ENCODE measurements at places on chromosomes 6 and 20.

GRCh38 chr20:50484271-50484976 is 25.8 kb upstream of the PTPN1 start:
- no peak for DNase-seq

DNA sequence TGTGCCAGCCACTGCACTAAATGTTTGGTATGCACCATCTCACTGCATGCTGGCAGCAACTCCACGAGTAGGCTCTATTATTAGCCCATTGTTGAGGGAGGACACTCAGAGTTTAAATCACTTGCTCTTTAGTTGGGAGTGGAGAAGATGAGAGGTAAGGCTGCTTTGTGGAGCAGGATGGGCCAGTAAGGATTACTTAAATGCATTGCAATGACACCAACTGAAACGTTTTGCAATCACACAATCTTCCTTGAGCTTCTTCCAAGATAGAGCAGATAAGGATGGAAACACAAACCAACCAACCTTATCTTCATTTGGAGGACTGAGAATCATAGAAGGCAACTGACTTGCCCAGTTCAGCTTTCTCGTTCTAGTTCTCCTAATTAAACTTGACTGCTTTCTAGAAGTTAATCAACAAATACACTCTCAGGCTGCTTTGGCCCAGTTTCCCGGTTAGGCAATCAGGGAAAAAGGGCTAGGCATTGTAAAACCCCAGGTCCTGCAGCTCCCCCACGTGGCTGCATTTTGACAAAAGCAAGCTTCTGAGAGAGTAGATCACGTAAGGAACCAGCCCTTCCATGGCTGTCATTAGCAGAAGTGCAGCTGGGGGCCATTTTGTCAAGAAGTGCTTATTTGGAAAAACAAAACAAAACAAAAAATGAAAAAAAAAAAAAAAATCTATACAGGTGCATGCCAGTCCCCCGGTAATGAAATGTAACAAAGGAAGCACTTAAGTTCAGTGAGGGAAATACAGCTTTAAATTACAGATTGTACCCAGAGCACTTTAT is 130.6 kb downstream of the BCAS1 start:
- DNase-seq, result peak; percentile 44

- no peak for DNase-seq
Measured at GRCh38 chr6:138258197-138258596, 39.9 kb upstream of the PBOV1 start.

GRCh38 chr6:116251568-116252384 is 2.1 kb downstream of the TSPYL4 start:
- no peak for DNase-seq

DNA sequence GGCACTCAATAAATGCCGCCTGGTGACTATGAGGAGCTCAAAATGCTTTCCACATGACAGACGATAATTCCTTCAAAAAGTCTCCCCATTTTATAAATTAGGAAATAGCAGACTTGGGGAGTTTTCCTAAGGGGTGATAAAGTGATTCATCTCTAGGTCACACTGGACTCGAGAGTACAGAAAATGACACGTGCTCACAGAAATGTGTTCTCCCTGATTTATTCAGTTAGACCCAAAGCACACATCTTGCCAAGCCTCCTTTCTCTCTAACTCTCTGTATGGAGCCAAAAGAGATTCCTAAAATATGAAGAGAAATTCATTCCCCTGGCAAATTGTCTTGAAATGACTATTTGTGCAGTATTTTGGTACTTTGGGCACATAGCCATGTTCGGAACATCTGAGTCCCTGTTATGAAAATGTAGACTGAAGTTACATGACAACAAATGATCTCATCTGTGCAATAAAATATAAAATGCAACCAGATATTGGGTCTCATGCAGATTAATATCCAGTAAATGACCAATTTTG is 381.1 kb downstream of the TFAP2B start:
- DNase-seq, result no peak

- no peak for DNase-seq
Measured at GRCh38 chr20:10863337-10864060, 189.7 kb upstream of the JAG1 start.

GRCh38 chr6:44702292-44702691 is 314.8 kb downstream of the CDC5L start:
- DNase-seq, result no peak

GRCh38 chr6:14423330-14423729 is 305.8 kb downstream of the CD83 start:
- DNase-seq, result no peak

DNA sequence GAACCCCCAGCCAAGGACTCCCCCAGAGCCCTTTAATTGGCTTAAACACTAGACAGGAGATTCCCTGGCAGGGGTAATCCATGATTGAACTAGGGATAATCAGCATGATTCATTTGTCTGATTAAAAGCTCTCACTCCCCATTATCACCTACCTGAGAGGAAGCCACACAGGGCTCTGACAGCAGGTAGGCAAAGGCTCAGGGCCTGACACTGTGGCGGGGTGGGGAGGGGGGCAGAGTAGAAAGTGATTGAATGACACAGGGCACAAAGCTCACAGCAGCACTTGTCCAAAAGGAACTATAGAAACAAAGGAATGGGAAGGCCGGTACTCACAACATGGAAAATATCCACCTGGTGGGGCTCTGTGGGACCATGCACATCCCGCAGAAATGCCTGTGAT is 231.6 kb downstream of the MAFB start:
- DNase-seq, result no peak

DNA sequence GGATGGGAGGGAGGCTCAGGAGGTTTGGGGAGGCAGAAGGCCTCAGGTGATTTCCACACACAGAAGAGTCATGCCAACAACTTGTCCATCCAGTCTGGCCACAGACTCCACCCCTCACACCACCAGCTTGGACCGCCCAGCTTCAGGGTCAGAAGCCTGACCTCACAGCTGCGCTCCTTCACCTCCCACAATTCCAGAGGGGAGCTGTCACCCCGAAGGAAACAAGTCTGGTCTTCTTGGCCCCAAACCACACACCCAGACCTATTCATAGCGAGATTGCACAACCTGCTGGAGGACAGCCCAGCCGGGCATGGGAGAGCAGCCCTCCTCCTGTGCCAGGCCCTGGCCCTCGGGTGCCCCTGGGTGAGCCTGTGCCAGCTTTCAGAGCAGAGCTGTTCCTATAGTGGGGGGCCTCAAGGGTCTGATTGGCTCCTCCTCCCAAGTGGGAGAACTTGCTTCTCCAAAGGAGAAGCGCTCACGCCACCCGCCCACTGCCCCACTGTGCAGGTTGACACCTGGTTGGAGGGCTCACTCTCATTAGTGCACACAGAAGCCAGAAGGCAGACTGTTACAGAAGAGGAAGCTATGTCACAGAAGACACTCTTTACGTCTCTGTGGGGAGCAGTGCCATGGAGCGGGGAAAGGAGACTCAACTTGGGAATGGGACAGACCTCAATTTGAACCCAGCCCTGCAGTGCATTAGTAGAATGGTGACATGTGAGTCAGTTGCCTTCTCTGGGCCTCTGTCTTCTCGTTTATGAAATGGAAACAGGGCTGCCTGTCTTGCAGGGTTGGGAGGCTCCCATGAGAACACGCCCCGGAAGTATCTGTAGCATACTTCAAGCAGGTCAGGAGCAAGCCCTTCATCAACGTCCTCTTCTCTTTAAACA is 128.8 kb downstream of the FOXO3 start:
- no peak for DNase-seq

DNA sequence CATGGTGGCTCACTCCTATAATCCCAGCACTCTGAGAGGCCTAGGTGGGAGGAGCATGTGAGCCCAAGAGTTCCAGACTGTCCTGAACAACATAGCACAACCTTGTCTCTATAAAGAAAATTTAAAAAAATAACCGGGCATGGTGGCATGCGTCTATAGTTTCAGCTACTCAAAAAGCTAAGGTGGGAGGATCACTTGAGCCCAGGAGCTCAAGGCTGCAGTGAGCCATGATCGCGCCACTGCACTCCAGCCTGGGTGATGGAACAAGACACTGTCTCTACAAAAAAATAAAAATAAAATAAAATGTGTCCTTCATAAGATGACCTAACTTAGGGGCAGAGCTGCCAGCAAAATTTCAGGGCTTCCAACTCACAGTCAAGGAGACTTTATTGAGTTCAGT is 12.6 kb downstream of the ID4 start:
- DNase-seq, result no peak

- DNase-seq, result no peak
Measured at GRCh38 chr20:10524034-10524476, 89.0 kb downstream of the SLX4IP start.

GRCh38 chr6:118768904-118769325 is 117.5 kb upstream of the CEP85L start:
- DNase-seq, result no peak

GRCh38 chr6:28974505-28974904 is 30.6 kb downstream of the ZNF311 start:
- DNase-seq, result no peak

- no peak for DNase-seq
Measured at GRCh38 chr6:11207199-11207968, 25.1 kb downstream of the NEDD9 start.

- DNase-seq, result no peak
Measured at GRCh38 chr6:163314791-163315470, 99.6 kb upstream of the QKI start.

DNA sequence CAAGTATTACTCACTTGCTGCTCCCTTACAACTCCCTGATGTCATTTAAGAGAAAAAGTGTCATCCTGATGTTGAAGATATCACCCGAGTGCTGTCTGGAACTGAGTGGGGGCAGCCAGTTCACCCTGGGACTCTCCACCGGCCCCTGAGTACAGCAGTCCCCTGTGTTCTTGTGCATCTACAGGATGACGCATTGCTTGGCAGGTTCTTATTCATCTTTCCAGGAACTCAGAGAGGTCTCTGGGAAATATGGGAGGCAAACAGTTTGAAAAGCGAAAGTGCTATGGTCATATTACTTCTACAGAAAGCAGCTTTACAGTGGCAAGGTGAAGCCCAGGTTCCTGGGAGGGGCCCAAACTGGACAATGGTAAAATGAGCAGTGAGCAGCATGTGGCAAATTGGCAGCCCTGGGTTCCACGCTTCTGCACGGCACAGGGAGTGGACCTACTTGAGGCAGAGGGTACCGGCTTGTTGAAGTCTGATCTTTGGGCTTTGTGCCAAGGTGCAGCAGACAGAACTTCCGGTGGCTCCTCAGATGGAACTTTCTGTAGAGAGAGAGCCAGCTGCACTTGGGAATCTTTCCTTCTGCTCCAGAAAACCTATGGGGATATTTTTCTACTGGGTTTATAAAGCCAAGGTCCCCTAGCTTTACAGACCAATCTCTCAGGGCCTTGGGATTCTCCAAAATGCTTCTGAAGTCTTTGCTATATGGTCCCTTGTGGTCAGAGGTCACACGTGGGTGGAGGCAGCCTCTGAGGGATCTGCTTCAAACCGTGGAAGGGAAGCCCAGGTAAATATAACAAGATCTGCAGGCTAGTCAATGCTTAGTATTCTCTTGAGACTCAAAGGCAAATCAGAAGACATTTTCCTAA is 128.3 kb downstream of the MAP3K7 start:
- DNase-seq, result peak; percentile 73

- DNase-seq, result no peak
Measured at GRCh38 chr20:52864916-52865605, 107.1 kb upstream of the TSHZ2 start.

GRCh38 chr6:14706378-14706929 is 539.4 kb upstream of the JARID2 start:
- DNase-seq, result peak; percentile 56

DNA sequence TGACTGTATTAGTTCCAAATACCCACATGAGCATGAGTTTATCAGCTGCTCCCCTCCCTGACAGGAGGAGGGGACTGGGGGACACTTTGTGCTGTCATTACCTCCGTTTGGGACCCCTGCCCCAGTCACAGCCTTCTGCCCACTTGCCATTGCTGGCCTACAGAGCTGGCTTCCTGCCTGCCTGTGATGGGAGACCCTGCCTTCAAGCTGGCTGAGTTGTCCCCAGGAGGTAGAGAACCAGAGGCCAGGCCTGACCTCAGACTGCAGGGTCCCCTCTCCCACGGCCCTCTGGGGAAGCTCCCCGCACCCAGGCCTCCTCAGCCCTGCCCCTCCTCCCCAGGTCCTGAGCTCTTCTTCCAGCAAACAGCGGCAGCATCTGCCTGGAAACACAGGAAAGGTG is 105.5 kb downstream of the JPH2 start:
- no peak for DNase-seq

- DNase-seq, result peak; percentile 95
Measured at GRCh38 chr20:33993576-33994221, at the start of gene RALY. TSS of gene RALY (plus strand) at chr20:33993911. CDS start at chr20:34072075, 78,164 bp downstream.

DNA sequence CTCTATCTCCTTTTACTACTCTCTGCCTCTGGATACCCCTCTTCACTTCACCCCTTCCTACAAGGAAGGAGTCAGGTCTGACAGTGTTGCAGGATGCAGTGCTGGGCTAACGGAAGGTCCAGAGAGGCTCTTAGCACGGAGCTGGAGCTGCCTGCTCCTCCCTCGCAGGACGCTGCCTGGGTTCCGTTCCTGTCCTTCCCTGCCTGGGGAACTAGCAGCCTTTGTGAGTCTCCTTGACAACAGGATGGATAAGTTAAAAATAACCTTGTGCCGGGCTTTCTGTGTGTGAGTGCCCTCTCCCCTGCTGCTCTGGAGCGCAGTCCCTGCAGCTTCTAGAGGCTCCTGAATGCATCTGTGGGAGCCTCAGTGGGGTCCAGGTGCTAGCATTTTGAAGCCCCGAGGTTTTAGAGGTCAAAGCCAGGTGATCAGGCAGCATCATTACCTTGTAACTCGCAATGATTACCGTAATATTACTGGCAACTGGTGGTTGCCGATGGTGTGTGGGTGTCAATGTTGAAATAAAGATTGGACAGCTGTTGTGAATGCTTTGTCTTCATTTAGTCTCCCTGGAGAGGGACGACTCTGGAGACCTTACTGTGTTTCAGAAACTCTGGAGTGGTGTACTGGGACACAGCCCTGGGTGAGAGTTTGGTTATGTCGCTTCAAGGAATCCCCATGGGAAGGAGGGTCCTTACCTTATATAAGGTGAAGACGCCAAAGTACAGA is 44.4 kb downstream of the CDS2 start:
- no peak for DNase-seq

GRCh38 chr20:55934146-55934545 is 71.2 kb downstream of the CBLN4 start:
- no peak for DNase-seq

DNA sequence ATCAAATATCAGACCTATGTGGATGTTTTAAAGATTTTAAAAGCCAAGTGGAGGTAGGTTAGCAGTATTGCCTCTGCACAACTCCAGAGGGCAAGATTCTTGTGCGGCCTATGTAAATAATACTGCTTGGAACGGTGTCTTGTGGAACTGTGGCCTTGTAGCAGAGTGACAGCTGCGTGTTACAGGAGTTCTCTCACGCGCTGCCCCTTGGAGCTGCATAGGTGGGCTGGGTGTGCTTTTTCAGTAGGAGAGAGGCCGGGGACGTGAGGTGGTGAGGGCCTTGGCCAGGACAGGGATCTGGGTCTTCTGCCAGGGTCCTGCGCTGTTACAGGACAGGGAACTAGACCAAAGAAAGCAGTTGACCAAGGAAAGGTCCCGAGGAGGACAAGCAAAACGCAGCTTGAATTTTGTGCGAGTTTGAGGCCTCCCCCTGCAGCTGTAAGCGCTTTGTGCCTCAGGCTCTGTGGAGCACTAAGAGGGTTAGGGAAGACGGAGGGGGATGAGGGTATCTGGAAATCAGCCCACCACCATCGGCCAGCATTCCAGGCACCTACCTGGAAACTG is 1.5 kb downstream of the TMEM181 start:
- no peak for DNase-seq

GRCh38 chr6:20909621-20910020 is 375.4 kb downstream of the CDKAL1 start:
- no peak for DNase-seq

Data from stimulated activated CD4-positive, alpha-beta T cell treated with anti-CD3 and anti-CD28 coated beads, Interleukin-1b, Interleukin-23, amount 100 ng/mL, for 4 hours (primary cell).